ENCODE measurements at places on chromosomes 5 and 9. TPM values are rescaled to one million over a fixed set of nuclear protein-coding genes. Genes with fewer than 3 reads are reported as not detected.

Gene POLK
- total RNA-seq: 28.3 TPM

Gene SPATA31C1
- total RNA-seq: 0.18 TPM

Gene SLC2A8
- 23.6 TPM for total RNA-seq

Gene LRRC70
- total RNA-seq: 12.3 TPM

Gene INSL6
- total RNA-seq: not detected

Gene ESM1
- 17.0 TPM for total RNA-seq
